ENCODE measurements at places on chromosomes 7 and 10.

DNA sequence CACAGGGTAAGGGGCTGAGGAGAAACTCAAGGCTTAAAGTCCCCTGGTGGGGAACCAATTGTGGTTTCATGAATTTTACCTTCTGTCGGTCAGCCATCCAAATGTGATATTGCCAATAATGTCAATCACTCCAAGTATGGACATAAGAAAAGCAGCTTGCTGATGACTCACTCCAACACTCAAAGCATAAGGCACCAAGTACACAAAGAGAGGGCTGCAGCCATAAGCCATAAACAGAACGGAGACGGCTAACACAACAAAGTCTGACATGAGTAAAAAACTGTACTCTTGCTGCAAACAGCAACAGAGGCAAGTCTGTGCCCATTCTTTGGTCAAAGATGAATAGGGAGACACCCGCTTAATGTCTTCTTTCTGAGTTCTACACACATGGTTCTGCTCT, 24.2 kb downstream of the IFIT5 start:
- no peak for DNase-seq

GRCh38 chr10:75294866-75295701, 59.3 kb upstream of the COMTD1 start:
- DNase-seq, result peak; percentile 82

DNA sequence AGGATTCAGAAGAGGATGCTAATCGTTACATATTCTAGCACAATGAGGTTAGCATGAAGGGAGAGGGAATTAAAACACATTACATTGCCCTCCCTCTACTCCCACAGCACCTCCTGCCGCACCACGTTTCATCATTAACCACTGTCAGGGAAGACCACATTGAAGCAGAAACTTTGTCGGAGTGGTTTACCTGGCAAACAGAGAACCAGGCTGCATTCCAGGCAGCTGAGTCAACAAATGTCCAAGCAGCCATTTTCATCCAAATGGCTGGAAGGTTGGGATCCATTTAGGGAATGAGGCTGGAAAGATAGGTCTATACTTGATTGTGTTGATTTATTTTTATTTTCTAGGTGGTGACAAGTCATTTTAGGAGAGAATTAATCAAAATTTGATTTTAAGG, 273.6 kb downstream of the DYNC1I1 start:
- no peak for DNase-seq

DNA sequence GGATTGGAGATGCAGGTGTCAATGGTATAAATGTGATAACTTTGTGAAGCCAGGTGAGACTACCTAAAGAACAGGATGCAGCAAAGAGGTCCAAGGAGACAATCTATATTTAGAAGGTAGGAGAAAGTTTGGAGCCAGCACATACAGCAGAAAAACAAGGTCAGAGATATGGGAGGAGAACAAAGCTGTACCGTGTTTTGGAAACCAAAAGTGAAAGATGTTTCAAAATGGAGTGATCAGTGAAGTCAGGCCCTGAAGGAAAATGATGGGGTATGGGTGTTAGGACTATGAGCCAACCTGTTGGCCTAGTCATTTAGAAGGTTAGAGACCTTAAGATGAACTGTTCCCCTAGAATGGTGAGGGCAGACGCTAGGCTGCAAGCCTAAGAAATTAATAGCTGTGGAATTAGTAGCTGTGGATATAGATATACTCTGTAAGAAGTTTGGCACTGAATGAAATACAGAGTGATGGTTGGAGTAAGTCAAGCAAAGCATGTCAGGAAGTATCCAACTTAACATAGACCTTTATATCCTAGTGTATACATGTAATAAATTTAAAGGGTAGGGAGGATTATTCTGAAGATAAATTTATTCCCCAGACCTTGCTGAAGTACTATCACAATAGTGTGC, 149.8 kb upstream of the WNT16 start:
- no peak for DNase-seq

DNA sequence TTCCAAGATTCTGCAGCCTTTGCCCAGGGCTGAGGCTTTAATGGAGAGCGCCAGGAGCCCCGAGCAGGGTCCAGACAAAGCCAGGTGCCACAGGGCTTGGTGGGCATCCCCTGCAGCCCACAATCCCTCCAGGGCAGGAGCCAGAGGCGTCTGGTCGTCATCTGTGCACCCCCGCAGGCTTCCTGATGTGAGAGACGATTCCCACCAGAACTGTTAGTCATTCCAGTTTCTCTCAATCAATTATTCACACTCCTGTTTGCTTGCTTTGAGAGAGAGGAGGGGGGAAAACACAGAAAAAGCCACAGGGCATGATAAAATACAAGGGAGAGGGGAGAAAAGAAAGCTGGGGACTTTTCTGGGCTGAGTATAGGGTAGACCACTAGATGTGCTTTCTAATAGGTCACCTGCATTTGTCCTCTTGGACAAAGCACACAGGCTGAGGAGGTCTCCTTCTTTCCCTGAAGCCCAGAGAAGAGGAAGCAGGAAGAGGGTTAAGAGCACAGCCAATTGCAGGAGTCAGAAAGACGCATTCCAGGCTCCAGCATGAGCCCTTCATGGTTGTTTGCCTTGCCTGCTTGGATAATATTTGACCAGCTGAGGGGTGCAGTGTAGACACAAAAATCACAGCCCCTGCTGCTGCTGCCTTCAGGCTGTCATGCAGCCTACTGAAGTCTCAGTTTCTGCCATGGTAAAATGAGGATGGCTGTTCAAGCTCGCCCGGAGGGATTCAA, 194.4 kb downstream of the PLXNA4 start:
- no peak for DNase-seq

DNA sequence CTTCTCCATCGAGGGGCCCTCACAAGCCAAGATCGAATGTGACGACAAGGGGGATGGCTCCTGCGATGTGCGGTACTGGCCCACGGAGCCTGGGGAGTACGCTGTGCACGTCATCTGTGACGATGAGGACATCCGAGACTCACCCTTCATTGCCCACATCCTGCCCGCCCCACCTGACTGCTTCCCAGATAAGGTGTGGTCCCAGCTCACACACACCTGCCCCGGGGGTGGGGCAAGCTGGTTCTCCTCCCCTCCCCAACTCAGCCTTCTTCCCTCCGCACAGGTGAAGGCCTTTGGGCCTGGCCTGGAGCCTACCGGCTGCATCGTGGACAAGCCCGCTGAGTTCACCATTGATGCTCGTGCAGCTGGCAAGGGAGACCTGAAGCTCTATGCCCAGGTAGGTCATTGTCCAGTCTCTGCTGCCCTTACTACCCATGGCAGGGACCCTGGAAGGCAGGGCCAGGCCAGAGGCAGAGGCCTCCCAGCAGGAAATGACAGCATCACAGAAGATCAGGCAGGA, 11.0 kb downstream of the FLNC start:
- no peak for DNase-seq

GRCh38 chr10:114282526-114282925, 43.5 kb downstream of the VWA2 start:
- DNase-seq, result no peak

GRCh38 chr7:24175603-24176002, 108.4 kb upstream of the NPY start:
- no peak for DNase-seq

DNA sequence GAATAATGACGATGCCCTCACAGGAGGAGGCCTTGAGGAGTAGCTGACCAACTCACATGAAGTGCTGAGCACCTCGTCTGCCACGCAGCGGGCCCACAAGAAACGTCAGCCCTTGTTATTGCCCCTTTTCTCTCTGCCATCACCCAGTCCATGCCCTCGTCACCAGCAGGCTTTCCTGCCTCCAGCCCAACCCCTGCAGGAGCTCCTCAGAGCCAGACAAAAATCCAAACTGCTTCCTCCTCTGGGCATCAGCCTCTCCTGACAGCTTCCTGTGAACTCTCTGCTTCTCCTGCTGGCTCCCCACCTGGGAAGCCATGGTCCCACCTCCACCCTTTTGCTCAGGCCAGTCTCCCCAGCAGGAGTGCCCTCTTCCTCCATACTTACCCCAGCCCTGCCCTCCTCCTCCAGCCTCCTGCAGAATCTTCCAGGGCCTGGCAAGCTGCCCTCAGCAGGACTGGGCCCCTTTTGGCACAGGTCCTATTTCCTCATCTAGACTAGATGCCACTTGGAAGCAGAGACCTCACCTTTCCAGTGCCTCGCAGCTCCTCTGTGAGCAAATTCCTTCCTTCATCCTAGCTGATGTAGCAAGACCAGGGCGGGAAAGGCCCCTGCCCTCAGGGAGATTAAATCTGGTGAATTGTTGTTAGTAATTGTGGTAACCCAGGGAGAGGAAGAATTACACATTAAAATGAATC, 115.1 kb downstream of the C10orf105 start:
- no peak for DNase-seq

GRCh38 chr7:112266595-112267270, 60.2 kb downstream of the ZNF277 start:
- no peak for DNase-seq

DNA sequence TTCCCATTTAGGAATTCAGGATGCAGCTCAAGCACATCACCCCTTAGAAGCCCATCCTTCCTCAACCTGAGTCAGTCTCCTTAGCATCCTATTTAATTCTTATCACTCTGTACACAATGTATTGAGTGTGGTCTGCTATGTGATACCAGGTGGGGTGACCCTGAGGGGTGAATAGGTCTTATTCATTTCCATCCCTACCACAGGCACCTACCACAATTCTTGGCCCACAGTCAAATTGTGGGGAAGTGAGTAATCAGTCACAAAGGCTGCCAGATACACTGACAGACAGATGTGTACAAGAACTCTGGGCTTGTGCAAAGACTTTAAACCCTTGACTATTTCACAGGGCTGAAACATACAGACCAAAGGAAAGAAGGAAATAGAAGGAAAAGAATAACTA, 560.5 kb downstream of the PARD3 start:
- no peak for DNase-seq

DNA sequence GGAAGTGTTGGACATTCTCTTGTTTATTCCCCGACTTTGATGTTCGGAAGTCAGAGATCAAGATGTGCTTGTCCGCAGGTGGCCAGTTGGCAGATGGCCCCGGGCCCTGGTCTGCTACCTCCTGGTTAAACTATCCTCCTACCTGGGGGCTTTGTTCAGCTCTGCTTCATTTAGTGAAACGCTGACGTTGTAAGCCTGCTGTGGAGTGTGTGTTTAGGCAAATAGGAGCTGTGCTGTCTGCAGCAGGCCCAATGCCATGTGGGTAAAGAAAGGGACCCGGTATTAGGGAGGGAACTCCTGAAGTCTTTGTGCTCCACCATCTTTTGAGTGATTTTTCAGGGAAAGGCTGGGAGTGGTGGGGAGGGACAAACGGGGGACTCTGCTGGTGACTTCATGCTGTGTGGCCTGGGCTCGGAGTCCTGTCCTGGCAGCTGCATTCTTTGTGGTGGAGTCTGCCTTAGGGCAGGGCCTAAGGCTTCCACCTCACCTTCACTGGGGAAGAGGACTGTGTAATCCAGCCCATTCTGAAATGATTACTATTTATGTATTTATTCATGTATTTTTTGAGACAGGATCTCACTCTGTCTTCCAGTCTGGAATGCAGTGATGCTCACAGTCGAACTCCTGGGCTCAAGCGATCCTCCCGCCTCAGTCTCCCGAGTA, 171.1 kb upstream of the KLF6 start:
- no peak for DNase-seq

DNA sequence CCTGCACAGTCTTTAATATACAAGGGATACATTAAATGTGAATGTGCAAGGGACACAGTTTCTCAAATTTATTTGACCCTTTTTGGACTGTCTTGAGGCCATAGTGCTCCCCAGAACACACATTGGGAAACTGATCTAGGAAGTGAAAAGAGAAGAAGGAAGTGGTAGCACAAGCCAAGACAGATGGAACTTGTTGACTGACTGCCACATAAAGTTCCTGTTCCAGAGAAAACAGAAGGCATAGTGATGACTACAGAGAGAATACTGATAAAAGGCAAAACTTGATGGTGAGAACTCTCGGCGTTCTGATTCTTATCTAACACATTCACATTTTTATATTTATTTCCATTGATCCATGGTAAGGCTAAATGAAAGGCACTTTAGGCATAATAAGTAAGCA, 1216.4 kb downstream of the CNTNAP2 start:
- no peak for DNase-seq

DNA sequence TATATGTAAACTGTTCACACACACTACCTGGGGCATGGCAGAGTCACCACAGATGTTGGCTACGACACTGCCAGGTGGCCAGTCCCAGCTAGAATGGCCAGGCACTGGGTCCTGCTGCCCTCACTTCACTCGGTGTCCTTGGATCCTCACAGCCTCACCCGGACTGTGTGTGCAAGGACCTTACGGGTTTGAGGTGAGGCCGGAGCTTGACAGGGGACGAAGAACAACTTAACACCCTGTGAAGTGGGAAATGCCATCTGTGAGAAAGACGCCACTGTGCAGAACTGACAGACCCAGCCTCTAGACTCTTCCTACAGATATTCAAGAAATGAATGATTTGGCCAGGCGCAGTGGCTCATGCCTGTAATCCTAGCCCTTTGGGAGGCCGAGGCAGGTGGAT, 46.7 kb downstream of the KLRG2 start:
- DNase-seq, result no peak

DNA sequence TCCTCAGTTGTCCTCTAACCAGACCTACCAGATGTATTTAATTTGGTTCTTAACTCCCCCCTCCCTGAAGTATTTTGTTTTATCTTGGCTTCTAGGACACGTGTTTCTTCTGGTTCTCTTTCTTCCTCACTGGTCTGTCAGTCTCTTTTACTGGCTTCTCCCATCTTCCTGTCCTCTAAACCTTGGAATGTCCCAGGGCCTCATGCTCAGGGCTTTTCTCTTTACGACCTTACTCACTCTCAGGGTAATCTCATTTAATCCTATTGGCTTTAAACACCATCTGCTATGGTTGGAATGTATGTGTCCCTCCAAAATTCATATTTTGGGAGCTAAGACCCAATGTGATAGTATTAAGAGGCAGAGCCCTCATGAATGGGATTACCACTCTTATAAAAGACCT, 418.2 kb upstream of the PODXL start:
- peak; percentile 52 for DNase-seq

- DNase-seq, result no peak
Measured at GRCh38 chr7:127158659-127159058, 94.1 kb downstream of the GRM8 start.

GRCh38 chr7:3021825-3022224, 21.8 kb downstream of the CARD11 start:
- no peak for DNase-seq
